Diencephalon (tissue), 1 donor: ENCODE measurements at places on chromosomes 13 and 19. TPM values are rescaled to one million over a fixed set of nuclear protein-coding genes. Genes with fewer than 3 reads are reported as not detected.

TMEM147 gene
- total RNA-seq: 61.1 TPM

CHERP gene
- 10.1 TPM for total RNA-seq

CGB8 gene
- not detected for total RNA-seq

NKPD1 gene
- 0.69 TPM for total RNA-seq

ZNF350 gene
- 14.8 TPM for total RNA-seq

PEG3 gene
- 380 TPM for total RNA-seq

KIR3DL1 gene
- total RNA-seq: not detected

IRGQ gene
- 134 TPM for total RNA-seq

KANK3 gene
- 6.0 TPM for total RNA-seq

ELSPBP1 gene
- total RNA-seq: not detected
